ENCODE measurements at places on chromosomes 11 and 22.

GRCh38 chr22:19756288-19757128 lies 4.1 kb upstream of the TBX1 start:
- DNase-seq = peak; percentile 78

GRCh38 chr11:124891373-124891861 lies 6.2 kb downstream of the ROBO4 start:
- no peak for DNase-seq

DNA sequence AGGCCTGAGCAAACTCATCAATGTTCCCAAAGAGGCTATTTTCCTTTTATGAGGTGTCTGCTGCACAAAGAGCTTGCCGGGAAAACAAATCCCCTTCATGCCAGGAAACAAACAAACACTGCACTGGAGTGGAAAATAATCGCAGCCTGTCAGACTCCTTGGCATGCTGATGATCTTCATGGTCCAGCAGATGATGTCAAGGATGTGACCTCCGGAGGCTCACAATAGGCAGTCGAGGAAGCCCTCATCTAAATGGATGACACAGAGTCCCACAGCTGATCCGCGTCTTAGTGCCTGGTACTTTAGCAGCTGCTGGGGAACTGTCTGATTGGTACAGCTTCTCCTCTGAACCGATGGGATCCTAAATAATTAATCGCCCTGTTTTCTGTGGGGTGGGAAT lies 187.6 kb downstream of the TENM4 start:
- DNase-seq = no peak

GRCh38 chr11:19076744-19077589 lies 16.4 kb upstream of the MRGPRX2 start:
- DNase-seq = peak; percentile 78

DNA sequence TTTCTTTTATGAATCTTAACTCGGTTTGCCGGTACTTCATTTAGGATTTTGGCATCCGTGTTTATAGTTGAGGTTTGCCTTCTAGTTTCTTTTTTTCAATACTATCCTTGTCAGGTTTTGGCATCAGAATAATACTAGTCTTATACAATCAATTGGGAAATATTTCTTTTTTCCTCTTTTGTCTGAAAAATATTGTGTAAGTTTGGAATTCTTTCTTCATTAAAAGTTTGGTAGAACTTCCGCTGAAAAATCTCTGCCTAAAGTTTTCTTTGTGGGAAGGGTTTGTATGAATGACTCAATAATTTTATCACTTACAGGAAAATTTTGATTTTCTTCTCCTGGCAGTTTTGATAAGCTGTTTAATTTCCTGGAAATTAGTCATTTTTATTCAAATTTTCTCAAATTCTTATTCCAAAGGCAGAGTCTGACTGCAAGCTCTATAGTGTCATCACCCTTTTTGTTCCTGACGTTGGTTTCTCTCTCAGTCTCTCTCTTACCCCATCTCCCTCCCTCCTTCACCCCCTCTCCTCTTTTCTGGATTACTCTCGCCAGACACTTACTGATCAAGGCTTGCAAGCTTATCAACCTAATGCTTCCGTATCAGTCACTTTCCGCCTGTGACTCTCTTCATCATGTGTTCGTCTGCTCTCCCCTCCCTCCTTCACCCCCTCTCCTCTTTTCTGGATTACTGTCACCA lies 555.7 kb downstream of the TBC1D22A start:
- DNase-seq = no peak

GRCh38 chr11:72138821-72139390 lies 3.4 kb downstream of the FOLR3 start:
- DNase-seq = no peak

DNA sequence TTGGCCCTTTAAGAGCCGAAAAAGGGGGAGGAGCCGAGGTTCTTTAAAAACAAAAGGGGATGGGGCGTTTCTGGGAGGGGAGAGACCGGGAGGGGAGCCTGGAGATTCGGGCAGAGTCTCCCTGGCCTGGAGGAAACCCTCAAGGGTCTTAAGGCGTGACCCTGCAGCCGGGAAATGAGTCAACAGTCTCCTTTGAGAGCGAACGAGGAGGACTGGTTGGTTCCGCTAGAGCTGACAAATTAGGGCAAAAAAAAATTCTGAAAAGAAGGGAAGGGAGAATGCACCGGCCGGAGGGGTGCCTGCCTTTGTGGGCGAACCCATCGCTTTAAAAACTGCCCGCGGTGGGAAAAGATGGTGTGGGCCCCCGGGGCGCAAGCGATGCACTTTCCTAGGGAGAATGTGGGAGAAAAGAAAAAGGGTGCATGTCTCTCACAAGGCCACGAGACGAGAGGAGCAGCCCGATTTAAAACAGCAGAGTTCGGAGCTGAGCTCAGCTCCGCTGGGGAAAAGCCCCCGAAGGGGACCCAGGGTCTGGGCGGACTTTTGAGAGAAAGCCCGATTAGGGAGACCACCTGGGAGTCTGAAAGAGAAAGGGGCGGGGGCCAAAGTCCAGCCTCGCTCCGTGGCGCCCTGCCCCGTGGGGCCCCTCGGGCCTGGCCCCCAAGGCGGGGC lies 874 bp downstream of the ZFTA start:
- peak; percentile 45 for DNase-seq

DNA sequence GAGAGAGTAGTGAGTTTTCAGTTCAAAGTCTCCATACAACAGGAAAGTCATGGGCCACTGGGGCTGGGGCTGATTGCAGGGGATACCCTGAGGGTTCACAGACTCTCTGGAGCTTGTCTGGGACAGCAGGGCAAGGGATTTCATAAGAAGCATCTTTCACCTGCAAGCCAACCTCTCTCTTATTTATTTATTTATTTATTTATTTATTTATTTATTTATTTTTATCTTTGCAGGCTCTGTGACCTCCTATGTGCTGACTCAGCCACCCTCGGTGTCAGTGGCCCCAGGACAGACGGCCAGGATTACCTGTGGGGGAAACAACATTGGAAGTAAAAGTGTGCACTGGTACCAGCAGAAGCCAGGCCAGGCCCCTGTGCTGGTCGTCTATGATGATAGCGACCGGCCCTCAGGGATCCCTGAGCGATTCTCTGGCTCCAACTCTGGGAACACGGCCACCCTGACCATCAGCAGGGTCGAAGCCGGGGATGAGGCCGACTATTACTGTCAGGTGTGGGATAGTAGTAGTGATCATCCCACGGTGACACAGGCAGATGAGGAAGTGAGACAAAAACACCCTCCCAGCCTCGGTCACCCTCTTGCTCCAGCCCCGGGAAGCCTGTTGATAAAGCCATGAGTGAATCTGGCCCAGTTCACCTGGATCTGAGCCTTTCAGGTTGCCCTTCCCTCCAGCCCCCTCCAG lies 68.4 kb downstream of the GGTLC2 start:
- no peak for DNase-seq

DNA sequence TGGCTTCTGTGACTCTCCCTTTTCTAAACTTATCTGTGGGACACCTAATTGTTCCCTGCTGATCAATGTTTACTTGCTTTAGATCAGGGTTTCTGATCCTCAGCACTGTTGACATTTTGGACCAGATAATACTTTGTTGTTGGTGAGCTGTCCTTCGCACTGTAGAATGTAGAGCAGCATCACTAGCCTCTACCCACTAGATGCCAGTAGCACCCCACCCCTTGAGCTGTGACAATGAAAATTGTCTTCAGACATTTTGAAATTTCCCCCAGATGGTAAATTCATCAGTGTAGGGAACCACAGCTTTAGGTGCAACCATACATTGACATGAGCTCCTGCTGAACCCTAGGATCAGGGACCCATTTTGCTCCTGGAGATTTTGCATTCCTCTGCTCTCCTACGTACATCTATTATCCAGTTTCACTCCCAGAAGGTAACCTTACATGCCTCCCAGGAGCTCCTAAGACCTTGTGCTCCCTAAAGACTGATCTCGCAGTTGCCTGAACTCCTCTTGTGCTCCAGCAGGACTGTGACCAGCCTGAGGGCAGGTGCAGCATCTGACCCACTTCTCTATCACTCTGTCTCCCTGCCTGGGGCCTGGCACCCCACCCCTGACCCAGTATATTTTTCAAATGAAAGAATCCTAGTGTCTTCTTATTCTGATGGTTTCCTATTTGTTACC lies 107.8 kb downstream of the FAR1 start:
- peak; percentile 30 for DNase-seq

DNA sequence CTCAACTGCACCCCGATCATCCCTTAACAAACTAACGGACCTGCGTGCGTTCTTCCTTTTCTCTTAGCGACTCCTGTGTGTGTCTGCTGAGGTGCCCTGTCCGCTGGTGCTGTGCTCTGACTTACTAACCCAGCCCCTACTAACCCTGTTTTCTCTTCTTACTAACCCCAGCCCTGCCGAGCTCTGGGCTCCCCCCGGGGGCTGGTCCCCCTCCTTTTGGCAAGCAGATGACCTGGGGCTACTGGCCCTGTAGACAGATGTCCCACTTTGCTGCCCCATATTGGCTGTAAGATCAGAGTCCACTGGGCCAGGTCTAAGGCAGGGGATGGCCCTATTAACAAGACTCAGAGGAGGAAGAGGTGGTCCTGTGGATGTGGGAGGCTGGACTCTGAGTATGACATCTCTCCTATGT lies 14.7 kb downstream of the MIAT start:
- peak; percentile 47 for DNase-seq

- peak; percentile 57 for DNase-seq
These were observed 2.8 kb downstream of the SIPA1 start for GRCh38 chr11:65640483-65641296.

- DNase-seq = no peak
These were observed 325.1 kb downstream of the DLG2 start for GRCh38 chr11:85301895-85302678.

DNA sequence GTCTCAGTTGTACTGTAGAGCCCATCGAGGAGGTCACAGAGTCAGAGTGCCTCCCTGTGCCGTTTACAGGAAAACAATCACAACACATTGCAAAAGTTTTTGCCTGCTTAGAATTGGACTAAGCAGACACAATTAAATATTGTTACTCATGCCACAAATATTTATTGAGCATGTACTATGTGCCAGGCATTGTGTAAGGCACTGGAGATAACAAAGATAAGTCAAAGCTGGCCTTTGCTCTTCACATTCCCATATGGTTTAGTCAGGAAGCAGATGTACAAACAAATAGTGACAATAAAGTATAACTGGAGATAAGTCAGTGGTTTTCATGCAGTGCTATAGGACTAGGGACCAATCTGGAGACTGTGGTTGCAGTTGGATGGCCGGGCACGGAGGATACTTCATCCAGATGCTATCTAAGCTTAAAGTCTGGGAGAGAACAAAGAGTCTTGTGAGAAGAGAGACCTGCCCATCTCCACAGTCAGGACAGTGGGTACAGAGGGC lies 550.7 kb downstream of the INSC start:
- DNase-seq = no peak

DNA sequence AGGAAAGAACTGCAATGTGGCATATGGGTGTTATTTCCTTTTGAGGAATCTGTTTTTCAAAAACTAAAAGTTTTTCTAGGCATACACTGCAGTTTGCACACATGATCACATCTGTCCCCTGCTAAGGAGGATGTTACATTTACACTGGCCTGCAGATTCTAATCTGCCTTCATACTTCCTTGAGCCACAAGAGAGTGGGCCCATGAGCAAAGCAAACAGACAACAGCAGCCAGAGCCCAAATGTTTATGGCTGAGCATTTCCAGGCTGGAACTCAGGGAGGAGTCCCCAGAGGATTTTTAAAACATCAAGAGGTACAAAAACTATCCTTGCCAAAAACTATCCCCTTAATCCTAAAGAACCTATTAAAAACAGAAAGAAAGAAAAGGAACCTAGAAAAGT lies 117.2 kb upstream of the MTNR1B start:
- DNase-seq = no peak

- no peak for DNase-seq
These were observed 7.7 kb downstream of the LIF start for GRCh38 chr22:30238661-30239487.

- peak; percentile 92 for DNase-seq
These were observed at the start of gene DLAT for GRCh38 chr11:112024773-112025678. DLAT (plus strand) TSS chr11:112025408; CDS start chr11:112025473, 65 bp downstream.

DNA sequence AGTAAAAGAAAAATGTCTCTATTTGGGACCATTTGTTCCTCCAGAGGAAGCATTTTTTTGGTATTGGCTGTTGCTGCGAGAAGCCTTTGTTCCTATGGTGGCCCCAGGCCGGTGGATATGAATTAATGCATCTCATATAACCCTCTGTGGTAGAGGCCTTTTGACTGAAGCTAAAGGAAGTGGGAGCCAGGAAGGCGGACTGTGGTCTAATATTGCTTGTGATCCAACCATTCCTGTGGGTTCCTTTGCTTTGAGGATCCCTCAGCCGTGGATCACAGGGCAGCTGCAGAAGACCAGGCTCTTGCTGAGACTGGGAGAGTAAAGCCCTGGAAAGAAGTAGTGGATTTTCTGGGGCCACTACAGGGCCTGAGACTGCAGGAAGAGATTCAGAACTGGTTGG lies 68.3 kb upstream of the NAV2 start:
- no peak for DNase-seq

GRCh38 chr22:10780281-10780680 lies 4747.7 kb upstream of the OR11H1 start:
- no peak for DNase-seq

DNA sequence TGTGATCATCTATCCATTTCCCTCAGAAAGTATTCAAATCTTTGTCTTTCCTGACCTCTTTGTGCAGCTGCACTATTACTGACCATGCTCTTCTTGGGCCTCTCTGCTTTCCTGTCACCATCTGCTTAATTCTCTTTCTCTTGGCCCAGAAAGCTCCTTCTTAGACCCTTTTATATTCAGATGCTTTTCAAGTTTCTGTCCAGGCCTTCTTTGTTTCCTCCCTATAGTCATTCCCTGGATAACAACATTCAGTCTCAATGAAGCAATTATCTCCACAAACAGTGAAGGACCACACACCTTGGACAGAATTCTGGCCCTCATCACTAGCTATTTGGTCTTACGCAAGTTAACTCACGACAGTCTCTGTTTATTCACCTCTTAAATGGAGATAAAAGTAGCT lies 89.7 kb downstream of the LARGE2 start:
- DNase-seq = no peak

GRCh38 chr22:42881298-42881697 lies 24.2 kb upstream of the ARFGAP3 start:
- DNase-seq = no peak

DNA sequence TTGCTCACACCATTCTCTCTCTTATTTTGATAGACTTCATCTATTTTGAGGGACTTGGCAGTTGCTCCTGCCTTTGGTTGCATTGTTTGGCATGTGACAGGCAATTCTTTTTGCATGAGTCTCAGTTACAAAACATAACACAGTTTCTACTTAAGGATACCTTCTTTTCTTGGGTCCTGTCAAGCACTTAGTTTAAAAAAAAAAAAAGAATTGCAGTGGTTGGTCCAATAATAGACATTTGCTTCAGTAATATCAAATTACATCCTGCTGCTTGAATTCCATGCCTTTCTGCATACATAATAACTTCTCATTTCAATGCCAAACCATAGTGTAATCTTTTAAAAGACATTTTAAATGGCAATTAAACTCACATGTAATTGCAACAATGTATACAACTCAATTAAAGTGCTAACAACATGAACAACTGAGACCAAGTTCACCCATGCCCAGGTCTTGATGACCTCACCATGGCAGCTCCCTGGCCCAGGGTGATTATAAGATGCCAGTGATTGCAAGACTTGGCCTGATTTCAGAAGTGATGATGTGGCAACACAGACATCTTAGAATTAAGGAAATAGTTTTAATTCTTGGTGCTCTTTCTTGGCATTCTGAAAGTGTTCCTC lies 32.2 kb upstream of the PLET1 start:
- DNase-seq = no peak

- no peak for DNase-seq
These were observed 105.6 kb downstream of the MN1 start for GRCh38 chr22:27695925-27696324.

GRCh38 chr11:61542024-61542461 lies 33.5 kb downstream of the LRRC10B start:
- no peak for DNase-seq

GRCh38 chr11:1233351-1234053 lies 10.6 kb downstream of the MUC5B start:
- DNase-seq = no peak

Data from activated CD4-positive, alpha-beta memory T cell treated with anti-CD3 and anti-CD28 coated beads for 36 hours (primary cell).